GM03348 (cell line): ENCODE measurements at places on chromosomes 7 and 10.

DNA sequence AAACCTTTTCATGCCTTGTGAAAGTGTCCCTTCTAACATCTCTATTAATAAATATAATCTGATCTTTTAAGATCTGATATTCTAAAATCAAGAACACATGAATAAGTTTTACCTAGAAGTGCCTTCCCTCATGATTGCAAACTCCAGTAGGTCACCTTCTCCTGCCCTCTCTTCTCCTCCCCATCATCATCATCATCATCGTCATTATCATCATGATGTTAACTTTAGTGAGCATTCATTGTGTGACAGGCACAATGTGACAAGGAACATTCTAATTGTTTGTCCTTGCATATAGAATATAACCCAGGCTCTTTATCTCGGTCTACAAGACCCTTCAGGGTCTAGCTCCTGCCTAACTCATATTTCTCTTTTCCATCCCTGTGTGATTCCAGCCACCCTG, 51.7 kb downstream of the CUBN start:
- DNase-seq, result no peak

DNA sequence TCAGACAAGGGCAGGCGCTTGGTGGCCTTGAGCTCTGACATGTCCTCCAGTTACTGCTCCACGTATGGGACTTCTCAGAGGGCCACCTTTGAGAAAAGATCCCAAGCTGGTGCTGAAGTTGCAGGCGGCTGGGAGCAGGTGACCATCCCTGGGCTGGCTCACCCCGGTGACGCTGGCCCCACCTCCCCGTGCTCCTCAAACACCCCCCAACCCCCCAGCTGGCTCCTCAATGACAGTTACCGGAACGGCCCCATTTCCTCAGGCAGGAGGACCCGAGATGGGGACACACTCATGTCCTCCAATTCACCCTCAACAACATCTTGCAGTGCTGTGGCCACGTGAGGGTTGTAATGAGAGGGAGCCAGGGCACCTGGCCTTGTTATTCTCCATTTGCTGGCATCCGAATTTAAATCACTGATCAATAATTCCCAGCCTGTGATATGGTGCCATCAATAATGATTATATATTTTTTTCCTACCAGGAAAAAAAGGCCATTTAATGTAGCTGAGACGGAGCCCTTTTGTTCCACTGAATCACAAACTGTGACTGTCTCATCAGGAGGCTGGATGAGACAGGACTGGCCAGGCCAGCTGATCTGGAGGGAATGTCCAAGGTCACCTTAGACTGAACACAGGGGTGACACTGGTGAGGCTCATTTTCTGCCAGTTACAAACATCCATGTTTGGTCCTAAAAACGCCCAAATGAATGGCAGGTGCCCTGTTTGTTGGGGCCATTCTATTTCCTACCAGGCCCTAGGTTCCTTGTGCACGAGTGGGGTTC, 64.5 kb downstream of the CHST15 start:
- DNase-seq, result no peak

DNA sequence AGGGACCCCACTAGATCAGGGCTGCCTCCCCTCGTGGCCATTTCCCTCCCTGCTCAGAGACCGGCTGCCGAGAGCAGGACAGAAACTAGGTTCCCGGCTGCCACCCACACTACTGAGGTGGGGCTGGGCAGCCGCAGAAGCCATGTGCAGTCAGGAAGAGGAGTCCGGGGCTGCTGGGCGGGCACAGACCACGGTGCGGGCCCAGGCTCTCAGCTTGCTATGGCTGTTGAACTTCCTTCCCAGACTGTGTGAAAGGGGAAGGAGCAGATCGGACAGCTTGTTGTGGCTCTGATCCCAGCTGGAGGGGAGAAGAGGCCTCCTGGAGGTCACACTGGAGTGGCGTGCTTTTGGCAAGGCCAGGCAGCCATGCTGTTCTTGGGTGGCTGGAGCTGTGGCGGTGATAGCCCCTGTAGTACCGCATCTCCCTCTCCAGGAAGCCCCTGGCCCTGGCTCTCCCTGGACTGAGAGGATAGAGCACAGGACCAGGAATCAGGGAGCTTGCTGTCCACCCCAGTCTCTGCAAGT, 56.8 kb downstream of the HK1 start:
- DNase-seq, result no peak

DNA sequence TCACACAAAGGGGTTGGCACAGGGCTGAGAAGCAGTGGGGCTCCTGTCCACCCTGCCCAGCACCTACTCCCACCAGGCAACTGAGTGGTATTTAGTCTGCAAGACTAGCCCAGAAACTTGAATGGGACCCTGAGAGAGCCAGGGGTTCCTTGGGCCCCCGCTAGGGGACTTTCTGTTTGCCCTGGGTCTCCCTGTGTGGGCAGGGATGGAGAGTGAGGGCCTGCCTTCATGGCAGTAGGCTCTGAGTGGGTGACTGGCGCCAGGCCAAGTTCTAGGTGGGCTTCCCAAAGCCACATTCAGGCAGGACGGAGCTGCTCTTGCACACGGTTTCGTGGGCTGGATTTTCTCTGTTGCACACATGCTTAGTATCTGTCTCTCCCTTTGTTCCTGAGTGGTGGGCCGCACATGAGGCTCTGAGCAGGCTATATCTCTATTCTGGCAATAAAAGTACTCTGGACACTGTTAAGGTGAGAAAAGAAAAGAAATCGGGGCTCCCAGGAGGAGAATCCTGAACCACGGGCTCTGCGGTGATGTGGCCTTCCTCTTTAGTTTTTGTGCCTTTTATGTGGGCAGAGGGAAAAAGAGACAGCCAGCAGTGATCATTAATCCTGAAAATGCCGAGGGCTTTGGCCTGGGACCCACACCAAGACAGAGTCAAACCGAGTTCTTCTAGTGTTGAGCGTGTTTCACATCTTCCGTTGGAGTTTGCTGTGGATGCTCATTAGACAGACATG, 26.9 kb downstream of the IL2RA start:
- DNase-seq, result no peak

GRCh38 chr10:70459061-70459773, 17.7 kb upstream of the NODAL start:
- DNase-seq, result no peak

GRCh38 chr7:88339195-88339922, 32.7 kb upstream of the STEAP4 start:
- no peak for DNase-seq
